ENCODE measurements at places on chromosomes 5 and 9.
A peak's percentile ranks its signal among the peaks of the same experiment; 100 is the strongest.

- no peak for DNase-seq
Observed at GRCh38 chr9:83636813-83637212, 13.9 kb downstream of the IDNK start.

- DNase-seq = peak; percentile 25
Observed at GRCh38 chr5:78533356-78533755, 115.2 kb downstream of the LHFPL2 start.

GRCh38 chr5:17816944-17817343 lies 182.7 kb downstream of the TAF11L14 start:
- DNase-seq = no peak

DNA sequence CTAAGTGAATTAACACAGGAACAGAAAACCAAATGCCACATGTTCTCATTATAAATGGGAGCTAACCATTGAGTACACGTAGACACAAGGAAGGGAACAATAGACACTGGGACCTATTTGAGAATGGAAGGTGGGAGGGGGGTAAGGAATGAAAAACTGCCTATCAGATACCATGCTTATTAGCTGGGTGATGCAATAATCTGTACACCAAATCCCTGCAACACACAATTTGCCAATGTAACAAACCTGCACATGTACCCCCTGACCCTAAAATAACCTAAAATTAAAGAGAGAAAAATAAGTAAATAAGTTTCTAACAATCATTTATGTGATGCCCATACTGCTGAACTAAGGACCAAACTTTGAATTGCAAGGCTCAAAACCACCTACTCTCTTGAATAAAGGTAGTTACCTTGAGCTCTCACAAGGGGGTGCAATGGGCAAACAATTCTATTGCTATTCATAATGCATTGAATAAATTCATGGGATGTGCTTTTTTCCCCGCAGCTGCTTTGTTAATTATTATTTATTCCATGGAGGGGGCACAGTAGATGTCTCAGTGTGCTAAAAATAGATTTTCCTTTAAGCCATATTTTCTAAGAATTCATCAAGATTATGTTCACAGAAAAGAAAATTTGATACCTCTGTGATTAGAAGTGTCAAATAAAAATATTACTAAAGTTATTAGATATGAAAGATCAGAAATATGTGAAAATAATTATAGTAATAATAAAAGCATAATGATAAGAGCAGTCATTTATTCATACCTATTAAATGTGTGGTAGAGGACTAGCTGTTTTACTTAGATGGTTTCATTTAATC lies 76.2 kb upstream of the PTPN3 start:
- DNase-seq = peak; percentile 47

DNA sequence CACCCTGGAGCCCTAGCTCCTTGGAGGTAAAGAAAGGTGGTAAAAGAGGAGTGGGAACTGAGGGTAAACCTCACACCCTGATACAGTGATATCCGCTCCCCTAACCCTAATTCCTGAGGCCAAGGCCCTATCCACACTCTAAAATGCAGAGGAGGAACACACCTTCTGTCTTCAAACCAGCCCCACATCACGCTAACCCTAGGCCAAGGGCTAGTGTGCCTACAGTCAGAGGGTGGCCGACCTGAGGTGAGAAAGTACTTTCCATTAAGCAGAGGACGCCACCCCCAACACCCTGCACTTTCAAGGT lies 590 bp downstream of the HDAC3 start:
- no peak for DNase-seq

DNA sequence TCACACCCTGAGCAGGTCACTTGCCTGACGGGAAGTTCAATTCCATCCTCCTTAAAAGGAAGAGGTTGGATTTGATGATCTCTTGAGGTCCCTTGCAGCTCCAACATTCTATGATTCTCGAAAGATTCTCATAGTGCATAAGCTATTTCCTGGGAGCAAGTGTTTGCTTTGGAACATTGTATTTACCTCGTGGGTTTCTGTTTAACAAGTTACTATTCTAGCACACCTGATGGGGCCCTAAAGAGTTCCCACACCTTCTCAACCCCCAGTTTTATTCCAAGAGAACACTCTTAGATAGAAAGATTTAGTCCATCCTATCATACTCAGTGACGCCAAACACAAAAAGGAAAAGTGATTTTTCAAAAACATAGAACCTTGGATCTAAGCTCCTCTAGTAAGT lies 23.4 kb downstream of the NR4A3 start:
- no peak for DNase-seq

DNA sequence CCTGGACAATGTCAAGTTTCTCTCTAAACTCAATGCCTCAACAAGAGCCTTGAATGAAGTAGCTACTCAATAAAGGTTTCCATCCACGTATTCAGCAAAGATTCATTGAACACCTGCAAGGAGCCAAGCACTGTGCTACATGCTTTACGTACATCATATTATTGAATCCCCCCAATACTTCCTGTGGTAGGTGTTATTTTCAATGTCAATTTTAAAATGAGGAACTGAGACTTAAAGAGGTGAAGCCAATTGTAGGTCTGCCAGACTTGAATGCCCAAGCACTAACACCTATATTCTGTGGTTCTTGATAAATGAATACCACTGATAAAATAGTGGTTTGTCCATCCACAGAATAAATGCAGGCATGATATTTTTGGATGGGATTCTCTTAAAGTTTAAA lies 162.3 kb downstream of the DRD1 start:
- DNase-seq = no peak

- no peak for DNase-seq
Observed at GRCh38 chr5:153157156-153157555, 333.3 kb upstream of the GRIA1 start.

GRCh38 chr9:127030814-127031740 lies 91.4 kb downstream of the ANGPTL2 start:
- DNase-seq = no peak

- no peak for DNase-seq
Observed at GRCh38 chr9:70259512-70259802, 679 bp downstream of the SMC5 start.

DNA sequence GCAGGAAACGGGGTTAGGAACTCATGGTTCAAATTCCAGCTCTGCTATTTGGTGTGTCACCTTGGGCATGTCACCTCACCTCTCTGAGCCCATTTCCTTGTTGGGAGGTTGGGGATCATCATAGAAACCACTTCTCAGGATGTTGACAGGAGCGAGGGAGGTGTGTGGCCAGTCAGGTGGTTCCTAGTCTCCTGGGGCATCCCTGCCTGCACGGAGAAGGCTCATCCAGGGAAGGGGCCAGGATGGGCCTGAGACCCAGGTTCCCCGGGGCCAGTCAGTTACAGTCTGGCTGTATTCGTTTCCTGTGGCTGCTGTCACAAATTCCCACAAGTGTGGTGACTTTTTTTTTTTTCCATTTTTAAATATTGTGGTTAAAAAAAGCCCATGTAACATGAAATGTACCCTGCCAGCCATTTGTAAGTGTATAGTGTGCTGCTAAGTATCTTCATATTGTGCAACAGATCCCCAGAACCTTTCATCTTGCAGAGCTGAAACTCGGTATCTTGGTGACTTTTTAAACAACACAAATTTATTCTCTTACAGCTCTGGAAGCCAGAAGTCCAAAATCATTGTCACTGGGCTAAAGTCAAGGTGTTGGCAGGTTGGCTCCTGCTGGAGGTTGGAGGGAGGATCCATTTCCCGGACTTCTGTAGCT lies 78.7 kb upstream of the UNC5A start:
- DNase-seq = no peak

DNA sequence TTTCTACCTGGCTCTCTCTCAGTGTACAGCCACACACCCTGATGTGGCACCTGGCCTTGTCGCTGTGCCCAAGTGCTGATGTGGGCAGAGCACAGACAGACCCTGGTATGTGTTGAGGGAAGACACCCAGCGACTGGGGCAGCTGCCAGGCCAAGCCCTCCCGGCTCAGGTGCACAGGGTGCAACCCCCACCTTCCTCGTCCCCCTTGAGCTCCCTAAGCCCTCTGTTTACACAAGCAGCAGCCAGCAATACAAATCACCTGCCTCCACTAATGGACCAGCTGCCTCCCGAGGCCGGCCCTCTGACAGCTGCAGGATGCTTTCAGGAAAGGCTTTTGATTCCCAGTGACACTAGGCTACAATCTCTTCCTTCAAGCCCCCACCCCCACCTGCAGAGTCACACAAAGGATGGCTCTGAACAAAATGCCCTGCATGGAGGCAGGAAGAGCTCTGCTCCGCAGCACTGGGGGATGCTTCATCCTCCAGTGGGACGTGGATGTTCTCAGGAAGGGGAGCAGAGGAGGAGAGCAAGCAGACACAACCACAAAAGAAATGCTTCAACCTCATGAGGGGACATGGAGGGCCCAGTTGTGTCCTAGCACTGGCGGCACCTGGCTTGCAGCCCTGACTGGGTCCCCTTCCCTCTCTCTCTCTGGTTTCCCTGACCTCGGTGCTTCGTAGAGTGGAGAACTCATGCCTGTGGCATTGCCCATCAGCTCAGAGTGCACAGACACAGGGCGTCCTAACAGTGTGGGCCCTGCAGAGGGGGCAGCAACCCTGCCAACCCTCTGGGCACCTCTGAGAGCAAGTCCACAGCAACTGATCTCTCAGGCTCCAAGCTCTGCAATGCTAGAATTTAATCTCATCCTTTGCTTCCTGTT lies 140.8 kb downstream of the BARX1 start:
- DNase-seq = no peak

DNA sequence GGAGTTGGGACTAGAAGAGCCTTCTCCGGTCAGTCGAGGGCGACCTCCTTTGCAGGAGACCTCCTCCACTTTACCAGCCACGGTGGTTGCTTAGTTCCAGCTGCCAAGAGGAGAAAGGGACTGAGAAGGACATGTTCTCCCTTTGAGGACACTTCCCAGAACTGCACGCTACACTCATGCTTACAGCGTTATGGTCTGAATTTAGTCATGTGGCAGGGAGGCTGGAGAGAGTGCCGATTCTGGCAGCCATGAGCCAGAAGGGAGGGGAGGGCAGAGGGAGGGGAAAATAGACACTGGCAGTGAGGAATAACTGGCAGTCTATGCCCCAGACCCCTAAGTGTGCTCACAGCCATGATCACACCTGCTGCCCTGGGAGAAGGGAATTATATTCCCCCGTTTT lies 47.8 kb downstream of the TSPAN17 start:
- DNase-seq = peak; percentile 38

DNA sequence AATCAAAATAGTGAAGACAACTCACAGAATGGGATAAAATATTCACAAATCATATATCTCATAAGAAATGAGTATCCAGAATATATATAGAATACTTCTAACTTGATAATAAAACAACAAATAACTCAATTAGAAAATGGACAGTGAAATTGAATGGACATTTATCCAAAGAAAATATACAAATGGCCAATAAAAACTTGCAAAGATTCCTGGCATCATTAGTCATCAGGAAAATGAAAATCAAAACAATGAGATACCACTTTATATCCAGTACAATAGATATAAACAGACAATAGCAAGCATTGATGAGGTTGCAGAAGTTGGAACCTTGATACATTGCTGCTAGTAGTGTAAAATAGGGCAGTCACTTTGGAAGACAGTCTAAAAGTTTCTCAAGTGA lies 12.8 kb upstream of the TLR4 start:
- no peak for DNase-seq

GRCh38 chr9:101677861-101678260 lies 60.6 kb downstream of the GRIN3A start:
- no peak for DNase-seq

DNA sequence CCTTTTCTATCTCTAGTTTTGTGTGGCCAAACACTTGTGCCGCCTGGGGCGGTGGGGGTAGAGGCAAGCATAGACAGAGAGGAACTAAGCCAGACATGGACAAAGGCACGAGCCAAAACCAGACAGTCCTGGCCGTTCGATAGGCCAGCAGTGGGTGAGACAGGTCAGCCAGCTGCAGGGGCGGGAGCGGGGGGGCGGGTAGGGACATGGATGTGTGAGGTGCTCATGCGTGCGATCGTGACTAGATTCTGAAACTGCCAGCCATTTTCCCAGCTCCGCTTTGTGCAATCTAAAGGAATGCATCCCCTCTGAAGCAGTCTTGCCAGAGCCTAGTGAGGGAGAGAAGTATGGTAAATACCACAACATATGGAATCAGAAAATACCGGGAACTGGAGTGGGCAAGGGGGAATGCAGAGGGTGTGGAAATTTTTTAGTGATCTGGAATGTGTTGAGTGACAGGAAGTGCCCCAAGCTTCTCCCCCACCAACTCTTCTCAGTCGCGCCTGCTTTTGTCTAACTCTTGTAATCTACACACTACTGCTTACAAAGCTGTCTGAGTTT lies 111.9 kb downstream of the NR6A1 start:
- peak; percentile 80 for DNase-seq

DNA sequence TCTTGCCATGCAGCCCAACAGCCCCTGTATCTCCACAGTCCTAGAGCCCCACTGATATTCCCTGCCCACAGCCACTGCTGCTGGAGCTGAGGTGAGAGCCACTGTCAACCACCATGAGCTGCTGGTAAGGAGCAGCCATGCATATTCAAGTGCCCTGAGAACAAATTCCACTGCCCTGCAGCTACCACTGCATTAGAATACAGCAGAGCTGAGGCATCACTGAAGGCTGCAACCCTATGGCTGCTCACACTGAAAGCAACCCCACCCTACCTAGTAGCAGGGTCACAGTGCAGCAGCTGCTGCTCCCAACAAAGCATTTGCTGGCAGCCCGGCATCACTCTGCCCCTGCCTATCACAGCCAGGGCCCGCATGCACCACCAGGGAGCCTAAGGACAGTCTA lies 68.6 kb downstream of the SKIC3 start:
- no peak for DNase-seq

DNA sequence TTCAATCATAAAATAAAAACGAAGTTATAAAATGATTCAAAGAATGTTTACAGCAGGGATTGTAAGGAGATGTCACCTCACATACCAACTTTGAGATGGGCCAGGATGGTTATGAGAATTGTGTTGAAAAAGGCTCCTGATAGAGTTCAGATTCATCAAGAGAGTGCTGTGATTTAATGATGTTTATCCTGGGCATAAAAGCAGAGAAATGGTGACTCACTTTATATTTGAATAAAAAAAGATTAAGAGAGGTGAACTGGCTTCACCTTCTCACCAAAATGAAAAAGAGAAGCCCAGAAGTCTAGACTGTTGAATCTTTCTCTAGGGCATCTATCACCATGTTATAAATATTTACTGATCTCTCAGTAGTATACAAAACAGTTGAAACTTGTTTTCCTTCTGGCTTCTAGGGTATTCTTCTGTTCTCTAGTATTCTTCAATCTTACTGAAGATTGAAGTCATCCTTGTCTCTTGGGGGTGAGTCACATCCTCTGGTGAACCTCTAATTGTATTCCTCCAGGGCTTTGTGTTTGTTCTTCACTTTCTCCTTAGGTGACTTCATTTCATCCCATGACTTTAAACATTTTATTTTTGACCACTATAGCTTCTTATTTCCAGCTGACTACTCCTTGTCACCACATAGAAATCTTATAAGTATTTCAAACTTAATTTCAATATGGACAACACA lies 1237.3 kb upstream of the C9orf72 start:
- no peak for DNase-seq

GRCh38 chr5:74482990-74483389 lies 157.5 kb downstream of the ENC1 start:
- DNase-seq = no peak

GRCh38 chr9:3007326-3007725 lies 163.4 kb upstream of the PUM3 start:
- no peak for DNase-seq

GRCh38 chr5:159768243-159768642 lies 148.0 kb upstream of the ADRA1B start:
- no peak for DNase-seq

- peak; percentile 36 for DNase-seq
Observed at GRCh38 chr5:126422994-126423788, at the start of gene GRAMD2B. Gene GRAMD2B (plus strand): TSS chr5:126423409. CDS start chr5:126423607, 198 bp downstream.
